HFFc6 (cell line): ENCODE measurements at places on chromosomes 16 and 17.

DNA sequence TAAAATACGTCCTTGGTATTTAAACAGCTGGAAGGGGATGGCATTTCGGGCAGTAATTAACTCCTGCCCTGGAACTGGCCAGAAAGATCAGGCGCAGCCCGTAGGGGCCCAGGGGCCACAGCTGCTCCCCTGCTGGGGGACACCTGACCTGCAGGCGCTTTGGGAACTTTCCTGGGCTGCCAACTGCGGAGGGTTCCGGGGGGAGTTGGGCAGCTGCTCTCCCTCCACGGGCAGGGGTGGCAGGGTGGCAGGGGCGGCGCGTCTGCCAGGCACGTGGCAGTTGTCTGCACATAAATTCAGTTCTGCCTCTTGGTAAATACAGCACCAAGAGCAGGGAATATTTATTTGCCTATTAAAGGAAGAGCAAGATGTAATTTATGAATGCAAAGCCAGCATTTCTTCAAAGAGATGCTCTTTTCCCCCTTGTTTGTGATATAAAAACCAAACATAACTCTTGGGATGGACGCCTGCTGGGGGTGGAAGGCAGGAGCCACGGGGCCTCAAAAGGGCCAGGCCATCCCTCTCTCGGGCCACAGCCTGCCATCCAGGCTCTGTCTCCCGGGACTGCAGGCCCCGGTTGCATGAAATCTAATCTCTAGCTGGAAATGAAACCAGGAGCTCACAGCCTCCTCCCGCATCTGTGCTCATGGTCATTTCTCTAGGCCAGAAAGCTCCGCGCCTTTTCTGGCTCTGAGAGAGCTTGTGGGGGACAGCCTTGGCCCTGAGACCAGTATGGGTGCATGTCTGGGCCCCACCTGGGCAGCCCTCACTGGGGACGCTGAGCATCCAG is 29.9 kb upstream of the CHMP6 start:
- no peak for DNase-seq

DNA sequence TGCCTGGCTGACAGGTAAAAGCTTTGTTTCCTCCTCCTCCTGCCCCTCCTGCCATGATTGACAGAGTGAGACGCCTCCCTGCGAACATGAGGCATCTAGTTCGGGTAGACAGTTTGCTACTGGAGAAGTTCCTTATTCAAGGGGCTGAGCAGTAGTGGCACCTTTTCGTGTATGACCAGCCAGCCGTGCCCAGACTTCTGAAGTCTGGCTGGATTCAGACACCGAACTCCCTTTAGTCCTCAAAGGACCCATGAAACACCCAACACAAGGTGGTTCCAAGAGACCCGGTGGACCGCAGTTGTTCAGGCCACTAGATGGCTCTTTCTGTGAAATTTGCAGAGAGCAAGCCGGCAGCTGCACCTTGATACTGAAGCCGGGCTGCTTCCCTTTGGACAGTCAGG is 192.8 kb downstream of the XYLT1 start:
- peak; percentile 8 for DNase-seq

DNA sequence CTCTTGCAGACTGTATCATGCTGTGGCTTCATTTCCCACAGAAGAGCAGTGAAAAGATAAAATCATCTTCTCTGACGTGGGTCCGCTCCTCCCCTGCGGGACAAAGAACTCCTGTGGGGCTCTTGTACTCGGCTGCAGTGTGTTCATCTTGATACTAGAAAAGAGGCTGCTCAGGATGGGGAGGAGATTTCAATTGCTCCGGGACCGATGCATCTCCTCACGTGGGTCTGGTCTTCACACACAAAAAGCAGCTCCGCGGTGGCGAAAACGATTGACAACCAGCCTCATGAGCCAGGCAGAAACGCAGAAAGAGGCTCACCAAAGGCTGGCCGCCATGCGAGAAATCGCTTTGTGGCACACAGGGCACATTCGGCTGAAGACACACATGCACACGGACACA is 14.4 kb upstream of the KCNJ18 start:
- DNase-seq, result no peak

DNA sequence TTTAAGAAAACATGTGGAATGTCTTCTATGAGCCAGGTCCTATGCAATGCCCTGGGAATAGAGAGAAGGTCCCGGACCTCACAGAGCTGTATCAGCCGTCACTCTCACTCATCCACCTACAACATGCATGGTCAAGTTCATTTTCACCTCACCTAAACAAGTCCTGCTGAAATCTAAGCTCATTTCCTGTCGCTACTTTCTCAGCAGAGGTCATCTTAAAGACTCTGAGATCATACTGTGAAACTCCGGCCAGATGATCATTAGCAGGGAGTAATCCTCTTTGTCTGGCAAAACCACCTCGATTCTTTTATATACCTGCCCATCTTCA is 66.2 kb upstream of the LYRM9 start:
- DNase-seq, result no peak

- DNase-seq, result no peak
Measured at GRCh38 chr17:73595479-73595878, 48.8 kb downstream of the SDK2 start.

GRCh38 chr17:4583782-4584100 is 588 bp upstream of the SMTNL2 start:
- DNase-seq, result no peak

DNA sequence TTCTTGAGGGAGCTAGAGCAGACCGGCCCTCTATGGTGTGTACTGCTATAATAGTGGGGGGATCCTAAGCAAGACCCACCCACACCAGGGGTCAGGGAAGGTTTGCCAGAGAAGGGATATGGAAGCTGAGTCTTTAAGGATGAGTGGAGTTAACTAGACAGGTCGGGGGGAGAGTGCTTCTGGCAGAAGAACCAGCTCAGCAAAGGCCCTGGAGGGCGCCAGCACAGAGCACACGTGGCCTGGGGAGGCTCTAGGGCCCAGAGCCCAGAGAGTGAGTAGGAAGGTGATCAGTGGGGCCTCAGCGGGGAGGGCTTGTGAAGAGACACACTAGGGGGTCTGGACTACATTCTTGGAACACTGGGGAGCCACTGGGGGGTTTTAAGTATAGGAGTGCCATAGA is 21.1 kb downstream of the NGFR start:
- no peak for DNase-seq

- peak; percentile 41 for DNase-seq
Measured at GRCh38 chr17:40497695-40498094, 3.7 kb downstream of the TNS4 start.

- DNase-seq, result no peak
Measured at GRCh38 chr17:61955619-61956018, 27.8 kb upstream of the INTS2 start.

DNA sequence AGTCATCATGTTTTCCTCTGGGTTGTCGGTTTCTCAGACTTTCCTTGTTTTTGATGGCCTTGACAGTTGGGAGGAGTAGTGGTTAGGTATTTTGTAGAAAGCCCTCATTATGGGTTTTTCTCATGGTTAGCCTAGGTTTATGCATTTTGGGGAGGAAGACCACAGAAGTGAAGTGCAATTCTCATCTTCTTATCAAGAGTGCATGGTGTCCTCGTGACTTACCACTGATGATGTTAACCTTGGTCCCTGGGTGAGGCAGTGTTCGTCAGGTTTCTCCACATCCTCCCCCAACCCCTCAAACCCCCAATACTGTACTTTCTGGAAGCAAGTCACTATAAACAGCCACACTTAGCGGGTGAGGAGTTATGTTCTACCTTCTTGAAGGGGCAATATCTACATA is 42.3 kb downstream of the BPTF start:
- no peak for DNase-seq

- DNase-seq, result no peak
Measured at GRCh38 chr16:86524029-86524428, 13.7 kb downstream of the FOXF1 start.

DNA sequence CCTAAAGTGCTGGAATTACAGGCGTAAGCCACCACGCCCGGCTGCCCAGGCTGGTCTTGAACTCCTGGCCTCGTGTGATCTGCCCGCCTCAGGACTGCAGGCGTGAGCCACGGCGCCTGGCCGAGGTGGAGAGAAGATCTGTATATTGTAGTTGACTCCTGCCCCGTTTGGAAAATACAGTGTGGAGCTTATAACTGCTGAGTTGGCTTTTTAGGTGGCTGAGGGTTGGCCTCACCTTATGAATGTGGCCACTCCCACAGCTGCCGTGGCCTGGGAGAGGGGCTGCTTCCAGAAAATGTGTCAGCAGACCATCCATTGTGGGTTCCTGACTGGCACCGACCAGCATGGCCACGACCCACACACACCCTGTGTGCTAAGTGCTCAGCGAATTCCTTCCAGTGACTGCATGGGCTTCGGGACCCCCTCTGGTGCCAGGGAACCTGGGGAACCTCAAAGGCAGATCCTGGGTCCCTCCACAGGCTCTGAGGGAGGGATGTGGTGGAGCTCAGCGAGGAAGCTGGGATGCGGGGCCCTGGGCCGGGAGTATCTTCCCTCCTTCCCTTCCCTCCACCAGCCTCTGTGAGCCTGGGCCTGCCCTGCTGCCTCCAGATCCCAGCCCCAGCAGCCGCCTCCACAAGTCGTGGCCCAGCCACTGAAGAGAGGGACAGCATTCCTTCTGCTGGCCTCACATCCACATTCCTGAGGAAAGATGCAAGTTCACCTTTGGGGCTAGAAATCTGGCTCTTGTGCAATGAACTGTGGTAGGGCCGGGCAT is 10.9 kb upstream of the RAB11FIP3 start:
- no peak for DNase-seq

- DNase-seq, result no peak
Measured at GRCh38 chr16:68784226-68784625, 47.1 kb downstream of the CDH1 start.
